ENCODE measurements at places on chromosomes 5 and 9.

DNA sequence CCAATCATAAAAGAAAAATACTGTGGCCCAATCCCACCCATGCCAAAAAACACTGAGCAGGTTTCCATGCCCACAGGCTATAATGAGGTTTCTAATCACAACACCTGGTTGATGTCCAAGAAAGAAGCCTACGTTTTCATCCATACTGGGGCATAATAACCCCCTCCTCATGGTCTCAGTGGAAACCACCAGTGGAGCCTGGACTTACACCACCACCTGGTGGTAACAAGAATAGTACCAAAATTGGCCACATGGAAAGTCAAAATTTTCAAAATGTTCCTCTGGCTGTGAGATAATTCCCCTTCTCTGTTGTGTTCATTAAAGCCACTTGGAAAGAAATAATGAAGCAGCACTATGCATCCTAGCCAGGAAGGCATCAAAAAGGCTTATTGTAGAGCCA lies 687.3 kb upstream of the ST8SIA4 start:
- no peak for DNase-seq

- no peak for DNase-seq
Measured at GRCh38 chr9:88818495-88819201, 172.6 kb upstream of the S1PR3 start.

DNA sequence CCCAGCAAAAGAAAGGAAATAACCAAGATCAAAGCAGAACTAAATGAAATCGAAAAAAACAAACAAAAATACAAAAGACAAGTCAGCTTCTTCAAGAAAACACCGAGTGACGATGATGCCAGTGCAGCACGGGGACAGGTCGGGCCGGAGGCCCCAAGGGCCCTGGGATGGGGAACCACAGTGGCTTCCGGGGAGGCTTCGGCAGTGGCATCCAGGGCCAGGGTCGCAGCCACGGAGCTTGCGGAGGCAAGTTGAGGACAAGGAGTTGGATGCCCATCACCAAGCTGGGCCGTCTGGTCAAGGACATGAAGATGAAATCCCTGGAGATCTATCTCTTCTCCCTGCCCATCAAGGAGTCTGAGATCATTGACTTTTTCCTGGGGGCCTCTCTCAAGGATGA lies 53.2 kb upstream of the WDR41 start:
- no peak for DNase-seq

DNA sequence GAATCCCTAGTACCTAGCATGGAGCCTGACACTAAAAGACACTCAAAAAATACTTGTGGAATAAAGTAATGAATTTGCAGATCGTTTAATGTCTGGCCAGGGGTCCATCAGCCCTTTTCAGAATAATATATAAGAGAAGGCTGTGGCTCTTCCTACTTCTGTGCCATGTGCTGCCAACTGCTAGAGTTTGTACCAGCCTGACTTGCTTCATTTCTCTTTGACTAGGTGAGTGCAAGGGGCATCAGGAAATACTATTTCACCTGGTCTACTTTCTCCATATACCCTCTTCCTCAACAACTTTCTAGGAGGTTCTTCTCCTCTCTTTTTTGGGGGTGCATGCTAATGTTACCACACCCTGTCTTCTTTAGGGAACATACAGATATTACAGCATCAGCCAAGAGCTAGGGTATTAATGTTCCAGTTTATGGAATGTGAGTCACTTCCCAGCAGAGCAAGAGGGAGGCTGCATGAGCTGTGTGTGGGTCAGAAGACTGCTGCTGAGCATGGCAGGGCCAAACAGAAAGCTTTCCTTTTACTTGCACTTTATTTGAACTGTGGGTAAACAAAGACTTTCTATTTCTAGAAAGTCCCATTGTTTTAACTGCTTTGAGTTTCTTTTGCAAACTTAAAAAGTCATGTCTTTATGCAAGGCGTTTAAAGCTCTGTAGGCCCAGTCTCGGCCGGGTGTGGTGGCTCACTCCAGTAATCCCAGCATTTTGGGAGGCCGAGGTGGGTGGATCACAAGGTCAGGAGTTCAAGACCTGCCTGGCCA lies 158.9 kb downstream of the ADAMTSL1 start:
- no peak for DNase-seq

DNA sequence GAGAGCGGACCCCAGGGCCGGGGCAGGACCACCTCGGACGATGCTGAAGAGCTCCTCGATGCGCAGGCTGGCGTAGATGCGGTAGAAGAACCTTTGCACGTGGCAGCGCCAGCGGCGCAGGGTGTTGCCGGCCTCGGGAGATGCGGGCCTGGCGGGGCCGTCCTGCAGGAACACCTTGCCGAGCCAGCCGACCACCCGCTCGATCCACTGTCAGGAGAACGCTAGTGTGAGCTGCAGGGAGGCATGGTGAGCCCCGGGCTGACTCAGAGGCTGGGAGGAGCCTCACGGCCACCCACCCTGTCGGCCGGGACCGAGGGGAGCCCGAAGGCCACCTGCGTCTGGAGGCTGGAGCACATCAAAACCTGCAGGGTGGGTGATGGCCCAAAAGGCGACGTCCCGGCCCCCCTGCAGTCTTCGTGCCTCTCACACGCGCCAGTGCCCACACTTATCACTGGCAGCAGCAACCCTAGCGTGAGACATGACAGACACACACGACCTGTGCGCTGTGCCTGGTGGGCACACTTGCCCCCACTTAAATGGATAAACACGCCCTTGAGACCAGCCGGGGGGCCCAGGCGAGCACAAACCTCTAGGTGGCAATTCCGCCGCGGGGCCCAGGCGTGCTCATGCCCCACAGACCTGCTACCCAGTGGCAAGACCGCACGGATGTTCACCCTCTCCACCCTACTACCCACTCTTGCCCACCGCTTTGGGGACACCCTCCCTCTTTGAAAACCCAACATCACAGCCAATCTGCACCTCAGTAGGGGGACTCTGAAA lies 3.3 kb downstream of the ANAPC2 start:
- DNase-seq = no peak
